ENCODE measurements at places on chromosomes 3 and 15. TPM values are rescaled to one million over a fixed set of nuclear protein-coding genes. Genes with fewer than 3 reads are reported as not detected.

TMED3 gene
- 16.0 TPM for total RNA-seq

XIRP1 gene
- total RNA-seq = not detected

- DNase-seq = no peak
Observed at GRCh38 chr3:10088256-10088655, 19.8 kb downstream of the FANCD2OS start.

GRCh38 chr3:186538779-186539178, 5.4 kb downstream of the CRYGS start:
- DNase-seq = no peak

GRCh38 chr3:136811701-136812100, 7.2 kb upstream of the SLC35G2 start:
- DNase-seq = no peak

Measured in CD8-positive, alpha-beta T cell (primary cell).